Memory B cell (primary cell): ENCODE measurements at places on chromosomes 12 and 14.

GRCh38 chr12:52402873-52403540 is 3.1 kb downstream of the KRT82 start:
- DNase-seq = no peak

DNA sequence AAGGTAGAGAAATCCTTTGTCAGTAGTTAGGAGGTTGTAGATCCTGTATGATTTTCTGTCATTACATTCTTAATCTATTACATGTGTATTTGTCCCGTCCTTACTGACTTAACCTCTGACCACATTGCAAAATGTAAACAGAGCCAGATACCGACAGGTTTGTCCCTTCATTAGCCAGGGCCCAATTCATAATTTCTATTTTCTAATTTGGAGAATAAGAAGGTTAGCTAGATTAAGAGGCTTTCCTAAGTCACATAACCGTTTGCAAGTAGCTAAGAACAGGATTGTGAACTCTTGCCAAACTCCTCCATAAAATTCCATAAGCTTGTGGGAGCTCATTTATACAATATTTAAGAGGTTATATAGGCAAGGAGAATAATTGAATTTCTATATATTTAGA is 352.6 kb downstream of the RAD51B start:
- no peak for DNase-seq

GRCh38 chr14:31950764-31951637 is 126.1 kb upstream of the ARHGAP5 start:
- no peak for DNase-seq

DNA sequence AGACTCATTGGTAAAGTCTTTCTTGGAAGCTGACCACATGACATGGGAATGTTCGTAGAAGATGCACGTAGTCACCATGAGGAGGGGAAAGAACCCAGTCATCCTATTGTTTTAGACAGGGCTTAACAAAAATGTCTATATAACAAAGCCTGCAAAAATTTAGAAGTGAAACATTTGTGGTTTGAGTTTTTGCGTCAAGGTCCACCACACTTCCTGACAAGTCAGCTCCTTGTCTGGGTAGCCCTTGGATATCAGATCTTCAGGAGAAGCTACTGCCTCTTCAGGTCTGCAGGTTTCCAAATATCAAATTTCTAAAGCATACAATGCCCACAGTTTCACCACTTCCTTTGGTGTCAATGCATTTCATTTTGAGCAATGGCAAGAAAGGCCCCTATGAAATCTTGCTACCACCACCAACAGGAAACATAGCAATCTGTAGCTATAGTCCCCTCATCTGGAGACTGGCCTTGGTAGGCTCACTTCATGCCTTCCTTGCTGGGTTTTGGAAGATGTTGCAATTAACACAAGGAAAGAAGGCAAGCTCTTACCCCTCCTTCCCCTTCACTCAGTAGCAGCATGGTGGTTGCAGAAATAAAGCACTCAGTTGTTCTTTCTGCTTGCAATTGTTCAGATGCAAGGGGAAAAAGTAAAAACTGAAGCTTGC is 235.2 kb downstream of the PCNX1 start:
- DNase-seq = no peak

GRCh38 chr14:71122866-71123565 is 215.8 kb downstream of the PCNX1 start:
- DNase-seq = no peak

- no peak for DNase-seq
Measured at GRCh38 chr12:31618228-31619025, 27.5 kb upstream of the DENND5B start.

DNA sequence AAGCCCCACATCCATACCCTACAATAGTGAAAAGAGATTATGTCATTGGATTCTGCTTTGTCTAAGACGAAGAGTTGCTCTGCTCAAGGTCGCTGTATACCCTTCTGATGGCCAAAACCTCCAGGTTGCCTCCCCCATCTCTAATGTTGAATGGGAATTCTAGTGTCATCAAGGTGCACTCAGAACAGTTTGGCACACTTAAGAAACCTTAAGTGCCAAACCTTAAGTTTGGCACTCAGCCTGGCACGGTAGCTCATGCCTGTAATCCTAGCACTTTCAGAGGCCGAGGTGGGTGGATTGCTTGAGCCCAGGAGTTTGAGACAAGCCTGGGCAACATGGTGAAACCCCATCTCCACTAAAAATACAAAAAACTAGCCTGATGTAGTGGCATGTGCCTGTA is 1245.6 kb upstream of the SEL1L start:
- no peak for DNase-seq

GRCh38 chr12:57227315-57228115 is 2.0 kb upstream of the SHMT2 start:
- DNase-seq = no peak

GRCh38 chr12:109612975-109613502 is 39.4 kb downstream of the MVK start:
- no peak for DNase-seq

GRCh38 chr12:121776190-121777098 is 17.0 kb downstream of the RHOF start:
- DNase-seq = peak; percentile 91

GRCh38 chr12:120830052-120830940 is 73.9 kb downstream of the SPPL3 start:
- no peak for DNase-seq

DNA sequence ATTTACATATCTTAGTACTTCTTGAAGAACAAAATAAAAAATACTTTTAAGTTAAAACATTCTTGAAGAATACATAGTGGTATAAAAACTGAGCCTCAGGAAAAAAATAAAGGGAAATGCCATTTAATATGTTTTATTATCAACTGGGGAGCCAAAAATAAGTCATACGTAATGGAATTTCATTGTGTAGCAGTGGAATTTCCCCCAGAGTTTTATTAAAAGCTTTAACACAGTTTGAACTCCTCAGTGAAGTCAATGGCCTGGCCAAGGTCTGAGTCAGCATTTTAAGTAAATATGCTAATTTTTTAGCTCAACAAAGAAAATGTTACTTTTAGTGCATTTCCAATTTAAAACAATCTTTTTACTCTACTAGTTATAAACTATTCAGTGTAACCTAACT is 350.1 kb upstream of the ATP2B1 start:
- no peak for DNase-seq

DNA sequence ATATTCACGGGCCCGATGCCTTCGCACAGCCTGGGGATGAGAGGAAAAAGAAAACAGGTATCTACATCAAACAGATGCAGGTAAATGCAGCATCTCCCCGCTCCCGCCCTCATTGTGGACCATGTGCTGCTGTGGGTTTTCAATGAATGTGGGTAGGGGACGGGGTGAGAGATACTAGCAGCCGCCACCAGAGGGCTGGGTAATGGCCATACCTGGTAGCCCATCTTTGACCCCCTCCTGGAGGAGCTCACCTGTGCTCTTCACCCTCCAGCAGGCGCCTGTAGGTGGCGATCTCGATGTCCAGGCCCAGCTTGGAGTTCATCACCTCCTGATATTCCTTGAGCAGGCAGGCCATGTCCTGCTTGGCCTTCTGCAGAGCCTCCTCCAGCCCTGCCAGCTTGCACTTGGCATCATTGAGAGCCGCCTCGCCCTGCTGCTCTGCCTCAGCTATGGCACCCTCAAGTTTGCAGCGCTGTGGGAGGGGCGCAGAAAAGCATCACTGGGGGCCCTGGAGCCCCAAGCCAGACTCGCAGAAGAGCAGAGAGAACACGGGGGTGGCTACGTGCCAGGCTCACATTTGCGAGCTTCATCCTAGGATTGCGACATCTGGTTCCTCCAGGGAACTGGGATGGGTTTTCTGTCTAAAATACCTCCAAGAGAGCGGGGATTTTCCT is 10.2 kb downstream of the KRT82 start:
- no peak for DNase-seq

DNA sequence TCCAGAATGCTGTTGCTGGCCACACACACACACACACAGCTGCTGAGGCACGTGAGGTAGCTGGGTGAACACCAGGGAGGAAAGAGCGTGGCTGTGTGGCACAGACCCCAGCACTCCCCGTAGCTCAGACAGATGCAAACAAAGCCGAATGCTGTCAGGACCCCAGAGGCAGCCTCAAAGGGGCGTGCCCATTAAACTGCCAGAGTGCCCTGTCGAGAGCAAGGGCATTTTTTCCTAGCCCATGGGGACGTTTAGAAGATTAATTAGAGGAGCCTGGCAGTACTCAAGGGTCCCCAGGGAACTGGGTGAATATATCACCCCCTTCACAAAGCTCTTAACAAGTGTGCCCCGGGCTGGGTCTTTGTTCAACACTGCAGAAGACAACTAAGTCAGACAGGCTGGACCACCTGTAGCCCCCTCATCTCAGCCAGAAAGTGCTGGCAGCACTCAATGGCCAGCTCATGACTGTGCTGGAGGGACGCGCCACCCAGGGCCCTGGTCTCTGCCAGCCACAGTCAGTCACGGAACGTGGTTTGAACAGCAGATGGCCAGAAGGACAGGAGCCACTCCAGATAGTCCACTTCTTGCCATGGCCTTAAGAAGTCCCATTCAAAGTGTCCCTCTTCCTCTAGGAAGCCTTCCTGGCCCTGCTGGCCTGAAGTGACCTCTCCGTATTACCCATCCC is 37.5 kb downstream of the TTC7B start:
- DNase-seq = no peak

DNA sequence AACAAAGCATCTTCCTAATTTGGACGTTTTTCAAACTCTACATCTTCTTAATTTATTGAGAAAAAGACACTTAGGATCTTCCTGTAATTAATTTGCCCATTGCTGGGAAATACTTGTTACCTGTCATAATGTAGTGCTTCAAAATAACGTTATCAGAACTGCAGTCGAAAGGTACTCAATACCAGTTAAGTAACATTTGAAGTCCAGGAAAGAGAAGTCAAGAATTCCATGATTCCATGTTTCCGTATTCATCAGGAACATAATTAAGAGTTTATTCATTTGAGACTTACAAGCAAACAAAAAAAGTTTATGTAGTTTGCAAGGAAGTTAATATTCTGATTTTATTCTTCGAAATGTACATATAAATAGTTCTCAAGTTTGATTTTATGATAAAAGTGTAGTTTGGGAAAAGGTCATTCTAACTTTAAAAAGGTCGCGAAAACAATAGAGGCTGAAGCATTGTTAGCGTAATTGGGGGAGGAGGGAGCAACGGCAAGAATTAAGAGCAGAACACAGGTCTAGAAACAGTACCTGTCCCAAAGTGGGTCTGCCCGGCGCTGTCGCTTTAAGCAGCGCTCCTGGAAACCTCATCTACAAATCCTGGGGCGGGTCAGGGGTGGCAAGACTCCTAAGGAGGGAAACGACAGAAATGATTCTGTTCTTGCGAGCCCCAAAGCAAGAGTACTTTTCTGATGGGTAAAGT is 1.2 kb upstream of the KCNMB4 start:
- no peak for DNase-seq

GRCh38 chr12:47551426-47551851 is 154.4 kb downstream of the RPAP3 start:
- no peak for DNase-seq

- no peak for DNase-seq
Measured at GRCh38 chr12:38373784-38374183, 57.2 kb downstream of the ALG10B start.

DNA sequence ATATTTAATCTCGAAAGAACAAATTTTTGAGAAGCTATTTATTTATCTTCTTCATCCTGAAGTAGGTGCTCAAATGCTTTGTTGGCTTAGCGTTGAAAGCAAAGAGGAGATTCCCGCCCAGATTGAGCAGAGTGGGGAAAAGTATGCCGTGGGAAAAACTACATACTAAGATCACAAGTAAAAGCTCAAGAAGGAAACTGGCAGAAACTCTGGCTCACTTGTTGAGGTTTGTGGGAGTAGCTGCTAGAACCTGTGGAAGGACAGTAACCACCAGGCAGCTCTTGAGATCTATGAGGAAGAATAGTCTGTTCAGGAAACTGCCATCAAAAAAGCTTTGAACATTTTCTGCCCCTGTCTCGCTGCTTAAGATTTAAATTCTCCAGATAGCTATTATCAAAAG is 3.9 kb downstream of the MYRFL start:
- no peak for DNase-seq

- no peak for DNase-seq
Measured at GRCh38 chr12:58414398-58414871, 473.1 kb downstream of the ATP23 start.

GRCh38 chr12:16586350-16587109 is 19.4 kb downstream of the LMO3 start:
- DNase-seq = no peak

DNA sequence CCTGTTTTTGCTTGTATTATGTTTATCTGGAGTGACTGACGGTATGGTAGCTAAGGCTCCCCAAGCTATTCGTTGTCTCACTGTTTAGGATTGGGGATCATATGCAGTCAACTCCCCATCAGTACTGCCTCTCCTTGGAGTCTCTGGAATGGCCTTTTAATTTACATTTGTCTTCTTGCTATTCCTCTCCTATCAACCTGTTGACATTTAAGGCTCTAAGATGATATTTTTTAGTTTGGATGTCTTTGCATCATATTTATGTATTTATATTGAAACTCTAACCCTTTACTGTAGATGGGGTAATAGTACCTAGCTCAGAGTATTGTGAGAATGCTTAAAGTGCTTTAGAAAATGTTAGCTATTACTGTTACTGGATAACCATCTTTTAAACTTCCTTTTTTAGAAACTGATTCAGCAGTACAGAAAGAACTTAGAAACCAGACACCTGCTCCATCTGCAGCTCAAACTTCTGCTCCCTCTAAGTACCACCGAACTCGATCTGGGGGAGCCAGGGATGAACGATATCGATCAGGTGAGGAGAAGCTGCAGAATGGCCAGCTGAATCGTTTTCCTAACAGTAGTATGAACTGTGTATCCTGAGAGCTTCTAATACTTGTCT is 123.5 kb upstream of the ATF1 start:
- DNase-seq = no peak

DNA sequence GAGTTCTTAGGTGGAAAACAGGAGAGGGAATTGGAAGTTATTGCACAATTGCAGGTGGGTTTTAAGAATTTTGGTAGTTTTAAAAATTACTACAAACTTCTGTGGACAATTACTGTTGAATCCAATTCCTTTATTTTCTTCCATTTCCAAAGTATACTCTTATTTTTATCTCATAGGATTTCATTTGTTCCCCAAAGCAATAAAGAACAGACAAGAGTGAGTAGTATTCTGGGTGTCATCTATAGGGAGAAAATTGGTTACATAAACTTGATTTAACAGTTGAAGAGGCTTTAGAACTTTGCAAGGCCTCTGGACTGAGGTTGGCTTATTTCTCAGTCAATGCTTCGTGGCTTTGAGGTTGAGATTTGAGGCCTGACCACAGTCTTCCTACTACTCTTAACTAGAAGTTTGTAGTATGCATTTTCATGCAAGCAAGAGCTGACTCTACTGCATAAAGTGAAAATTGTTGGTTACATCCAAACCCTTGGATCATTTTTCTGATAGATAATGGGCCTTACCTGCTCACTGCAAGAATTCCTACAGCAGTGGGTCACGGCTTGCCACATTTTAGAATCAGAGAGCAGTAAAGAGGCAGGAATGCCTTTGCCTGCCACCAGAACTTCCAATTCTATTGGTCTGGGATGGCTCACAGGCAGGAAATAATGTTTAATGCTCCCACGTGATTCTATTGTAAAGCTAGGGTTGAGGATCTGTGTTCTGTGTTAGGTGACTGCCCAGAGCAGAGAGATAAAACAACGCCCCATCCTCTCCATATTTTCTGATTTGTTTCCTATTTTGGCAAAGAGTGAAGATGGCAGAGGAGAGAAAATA is 270.5 kb downstream of the TTC6 start:
- DNase-seq = no peak
